Body of pancreas (tissue), 4 donors: ENCODE measurements at places on chromosomes 2 and 18. TPM values are rescaled to one million over a fixed set of nuclear protein-coding genes. Genes with fewer than 3 reads are reported as not detected.

The DNAJC5G gene
- 1.3 TPM for total RNA-seq

The NR4A2 gene
- 1.0 TPM for total RNA-seq

The SEPTIN10 gene
- total RNA-seq, result 44.9 TPM

The ESPNL gene
- not detected for total RNA-seq

The SLC20A1 gene
- 50.1 TPM for total RNA-seq

The SCN7A gene
- total RNA-seq, result 8.6 TPM

The RFX8 gene
- total RNA-seq, result not detected

The RUFY4 gene
- not detected for total RNA-seq

The INHA gene
- 0.66 TPM for total RNA-seq

The CKAP2L gene
- under 0.01 TPM for total RNA-seq

The SRD5A2 gene
- total RNA-seq, result 0.26 TPM

The DCDC2C gene
- not detected for total RNA-seq

The TRIB2 gene
- total RNA-seq, result 49.3 TPM

The CHRNG gene
- total RNA-seq, result not detected
